ENCODE measurements at places on chromosomes 4 and X.

DNA sequence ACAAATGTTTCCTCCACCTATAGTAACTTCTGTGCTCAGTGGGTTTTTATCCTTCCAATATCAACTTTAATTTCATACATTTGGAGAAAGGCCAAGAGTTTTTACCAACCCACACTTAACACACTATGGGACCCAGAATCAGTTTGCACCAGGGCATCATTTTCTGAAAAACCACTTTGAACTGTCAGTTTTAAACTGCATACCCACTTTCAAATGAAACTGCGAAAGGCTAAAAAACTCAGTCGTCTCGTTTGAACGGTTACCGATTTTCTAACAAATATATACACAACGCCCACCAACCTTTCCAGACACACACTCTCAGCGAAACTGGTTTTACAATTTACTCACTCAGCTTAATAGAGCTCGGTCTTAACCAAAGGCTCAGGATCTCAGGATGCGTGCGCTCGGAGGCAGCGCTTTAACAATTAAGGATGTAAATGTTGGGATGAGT is 376 bp downstream of the ABCG2 start:
- DNase-seq: no peak

DNA sequence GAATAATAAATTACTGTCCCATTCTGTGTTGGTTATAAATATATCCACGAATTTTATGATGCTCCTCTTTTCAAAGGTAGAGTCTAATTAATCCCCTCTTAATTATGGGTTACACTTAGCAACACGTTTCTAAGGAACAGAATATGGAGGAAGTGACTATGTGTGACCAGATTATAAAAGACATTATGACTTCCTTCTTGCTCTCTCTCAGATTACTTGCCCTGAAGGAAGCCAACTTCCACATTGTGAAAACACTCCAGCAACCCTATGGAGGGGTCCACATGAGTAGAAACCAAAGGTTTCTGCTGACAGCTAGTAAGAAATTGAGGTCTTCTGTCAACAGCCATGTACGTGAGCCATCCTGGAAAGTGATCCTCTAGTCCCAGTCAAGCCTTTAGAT is 59.3 kb downstream of the WDFY3 start:
- DNase-seq: peak; percentile 35

- DNase-seq: peak; percentile 82
Measured at GRCh38 chr4:15659768-15660570, 4.8 kb upstream of the FBXL5 start.

- peak; percentile 14 for DNase-seq
Measured at GRCh38 chr4:80006935-80007744, 65.9 kb downstream of the ANTXR2 start.

- peak; percentile 20 for DNase-seq
Measured at GRCh38 chrX:44106864-44107263, 133.7 kb upstream of the NDP start.

GRCh38 chrX:17737986-17738713 is 857 bp downstream of the SCML1 start:
- peak; percentile 31 for DNase-seq

- no peak for DNase-seq
Measured at GRCh38 chr4:183816882-183817509, 88.1 kb upstream of the STOX2 start.

DNA sequence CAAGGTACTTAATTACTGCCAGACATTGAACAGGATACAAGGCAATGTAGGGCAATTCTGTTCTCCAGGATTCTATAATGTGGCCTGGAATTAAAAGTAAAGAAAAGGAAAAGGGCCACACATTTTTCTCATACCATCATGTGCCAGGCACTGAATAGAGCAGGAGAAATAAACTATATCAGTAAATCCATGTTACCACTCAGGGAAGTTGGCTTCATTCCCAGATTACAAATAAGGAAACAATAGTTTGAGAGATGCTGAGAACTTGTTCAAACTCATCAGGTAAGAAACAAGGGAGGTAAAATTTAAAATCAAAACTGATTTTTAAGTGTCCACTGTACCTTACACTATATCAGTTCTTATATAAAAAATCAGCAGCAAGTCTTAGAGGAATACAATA is 645.0 kb upstream of the ATOH1 start:
- DNase-seq: no peak

Data from suppressor macrophage (primary cell).